ENCODE measurements at places on chromosomes 3 and 15.

- DNase-seq: no peak
Measured at GRCh38 chr3:54619053-54619452, 308.8 kb downstream of the LRTM1 start.

DNA sequence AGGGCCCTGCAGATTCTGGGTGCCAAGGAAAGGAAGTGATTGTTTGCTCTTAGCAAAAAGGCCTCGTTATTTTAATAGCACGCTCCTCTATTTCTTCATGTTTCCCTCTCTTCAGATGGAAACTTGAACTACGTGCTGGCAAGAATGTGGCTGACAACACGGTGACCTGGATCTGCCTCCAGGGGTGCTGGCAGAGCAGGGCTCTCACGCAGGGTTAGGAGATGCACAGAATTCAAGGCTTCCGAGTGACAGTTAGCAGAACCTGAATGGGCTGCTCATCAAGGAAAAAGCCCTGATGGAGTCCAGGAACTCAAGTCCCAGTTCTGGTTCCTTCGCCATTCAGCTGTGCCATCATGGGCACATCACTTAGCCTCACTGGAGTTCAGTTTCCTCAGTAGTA is 22.7 kb downstream of the CYP19A1 start:
- no peak for DNase-seq

- peak; percentile 47 for DNase-seq
Measured at GRCh38 chr3:172616031-172616461, 92.8 kb upstream of the TNFSF10 start.

GRCh38 chr3:161913786-161914389 is 417.3 kb downstream of the OTOL1 start:
- DNase-seq: no peak

DNA sequence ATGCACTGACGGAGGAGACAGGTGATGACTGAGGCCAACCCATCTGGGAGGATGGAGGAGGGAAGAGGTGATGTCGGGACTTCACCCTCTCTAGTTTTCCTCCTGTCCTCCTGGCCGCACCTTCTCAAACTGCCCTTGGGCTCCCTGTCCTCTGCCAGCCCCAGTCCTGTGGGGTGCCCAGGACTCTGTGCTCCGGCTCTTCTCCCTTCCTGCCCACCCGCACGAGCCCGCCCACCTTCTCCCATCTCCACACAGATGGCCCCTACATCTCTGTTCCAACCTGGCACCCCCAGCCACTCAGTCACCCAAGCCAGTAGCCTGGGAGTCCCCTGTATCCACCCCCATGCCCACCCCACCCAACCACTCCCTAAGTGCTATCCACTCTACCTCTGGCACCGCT is 206.7 kb upstream of the LINGO1 start:
- DNase-seq: no peak

- no peak for DNase-seq
Measured at GRCh38 chr3:124584552-124585391, 145.5 kb upstream of the UMPS start.

- no peak for DNase-seq
Measured at GRCh38 chr3:55770077-55770476, 283.0 kb upstream of the WNT5A start.

DNA sequence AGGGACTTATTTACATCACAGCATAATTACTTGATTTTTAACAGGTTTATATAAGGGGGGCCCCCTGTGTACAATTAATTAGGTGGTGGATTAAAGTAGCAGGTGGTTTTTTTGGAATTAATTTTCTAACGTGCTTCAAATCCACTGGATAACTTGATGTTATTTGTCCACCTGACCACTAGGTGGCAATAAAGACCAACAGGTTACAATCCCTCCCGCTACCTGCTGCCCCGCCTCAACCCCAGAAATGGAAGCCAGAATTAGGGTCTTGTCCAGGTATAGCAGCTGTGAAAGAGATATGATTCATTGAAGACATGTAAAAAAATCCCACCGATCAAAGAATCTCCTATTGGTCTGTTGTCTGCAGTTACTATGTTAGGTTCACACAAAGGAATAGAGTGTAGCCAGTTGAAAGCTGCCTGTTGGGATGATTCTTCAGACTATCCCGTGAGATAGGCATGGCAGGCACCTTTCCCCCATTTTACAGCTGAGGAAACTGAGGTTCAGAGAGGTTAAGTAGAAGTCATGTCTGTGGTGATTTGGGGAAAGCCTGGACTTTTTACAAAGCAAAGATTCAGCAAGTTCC is 44.0 kb downstream of the MFSD1 start:
- DNase-seq: peak; percentile 31

DNA sequence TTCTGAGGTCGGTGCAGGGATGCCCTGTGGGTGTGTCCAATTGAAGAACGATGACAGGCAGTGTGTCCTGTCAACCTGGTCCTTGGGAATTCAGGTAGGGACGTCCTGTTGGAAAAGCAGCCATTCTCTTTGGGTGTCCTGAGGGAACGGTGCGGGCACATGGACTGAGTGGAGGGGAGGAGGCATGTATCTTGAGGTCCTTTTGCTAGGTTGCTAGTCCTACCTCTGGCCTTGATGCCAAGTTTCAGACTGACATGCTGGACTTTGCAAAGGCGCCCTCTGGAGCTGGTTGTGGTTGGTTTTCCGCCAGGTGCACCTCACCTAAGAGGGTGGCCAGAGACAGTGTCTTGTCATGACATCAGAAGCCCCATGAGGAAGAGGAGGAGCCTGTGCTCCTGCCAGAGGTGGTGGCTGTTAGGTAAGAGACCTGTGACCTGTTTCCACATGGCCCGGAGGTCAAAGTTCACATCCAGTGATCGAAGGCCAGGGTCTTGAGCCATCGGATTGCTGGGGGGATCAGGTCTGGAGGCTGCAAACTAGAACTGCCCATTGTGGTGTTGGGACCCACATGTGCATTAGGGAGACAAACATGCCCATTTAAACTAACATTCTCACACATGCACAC is 106.3 kb downstream of the SNRPN start:
- DNase-seq: no peak

DNA sequence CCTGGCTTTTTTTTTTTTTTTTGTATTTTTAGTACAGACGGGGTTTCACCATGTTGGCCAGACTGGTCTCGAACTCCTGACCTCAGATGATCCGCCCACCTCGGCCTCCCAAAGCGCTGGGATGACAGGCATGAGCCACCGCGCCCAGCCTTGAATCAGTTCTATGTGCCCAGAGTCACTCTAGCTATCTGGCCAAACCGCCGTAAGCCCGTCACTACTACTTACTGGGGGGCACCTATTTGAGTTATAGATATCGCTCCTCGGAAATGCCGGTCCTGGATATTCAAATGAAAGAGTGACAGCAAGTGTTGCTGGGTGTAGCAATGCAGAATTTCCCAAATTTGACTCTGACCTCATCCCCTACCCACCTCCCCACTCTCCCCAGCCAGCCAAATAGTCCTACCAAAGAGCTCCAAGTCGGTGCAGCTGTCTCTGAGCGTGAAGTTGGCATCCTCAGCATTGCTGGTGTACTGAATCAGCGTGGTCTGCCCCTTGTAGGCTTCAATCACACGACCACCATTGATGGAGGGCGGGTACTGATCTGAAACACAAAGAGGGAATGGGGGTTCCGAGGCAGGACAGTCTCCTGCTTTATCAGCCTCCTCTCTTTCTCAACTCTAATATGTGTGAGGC is 38.1 kb downstream of the MUC20 start:
- DNase-seq: no peak

- peak; percentile 57 for DNase-seq
Measured at GRCh38 chr15:84750583-84751092, 2.2 kb downstream of the ZNF592 start.

DNA sequence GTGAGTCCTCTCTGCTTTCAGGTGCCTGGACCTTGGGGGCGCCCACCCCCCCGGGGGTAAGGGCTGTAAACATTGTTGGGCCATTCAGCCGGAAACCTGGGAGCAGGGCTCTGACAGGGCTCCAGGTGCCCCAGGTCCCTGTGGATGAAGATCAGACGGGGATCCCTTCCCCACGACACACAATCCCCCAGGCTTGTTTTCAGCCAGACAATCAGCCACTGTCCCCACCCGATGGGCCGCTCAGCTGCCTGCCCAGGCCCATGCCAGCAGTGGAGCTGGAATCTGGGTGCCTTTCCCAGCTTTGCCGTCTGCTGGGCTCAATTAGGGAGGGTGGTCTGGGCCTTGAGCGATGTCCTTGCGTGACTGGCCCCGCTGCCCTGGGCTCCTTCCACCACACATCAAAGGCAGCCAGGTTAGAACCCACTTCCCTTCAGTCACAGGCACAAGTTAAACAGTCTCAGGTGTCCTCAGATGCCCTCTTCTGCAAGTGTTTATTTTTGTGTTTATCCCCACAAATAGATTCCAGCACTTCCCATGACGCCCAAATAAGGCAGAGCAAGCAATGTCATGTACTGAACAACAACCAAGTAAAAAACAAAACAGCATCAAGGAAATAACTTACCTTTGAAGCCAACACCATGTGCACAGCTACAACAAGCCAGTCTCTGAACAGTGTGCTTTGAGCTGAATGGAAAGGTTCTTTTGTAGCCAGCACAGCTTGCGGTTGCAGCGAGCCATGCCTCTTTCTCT is 77.0 kb upstream of the ALDH1A3 start:
- no peak for DNase-seq

DNA sequence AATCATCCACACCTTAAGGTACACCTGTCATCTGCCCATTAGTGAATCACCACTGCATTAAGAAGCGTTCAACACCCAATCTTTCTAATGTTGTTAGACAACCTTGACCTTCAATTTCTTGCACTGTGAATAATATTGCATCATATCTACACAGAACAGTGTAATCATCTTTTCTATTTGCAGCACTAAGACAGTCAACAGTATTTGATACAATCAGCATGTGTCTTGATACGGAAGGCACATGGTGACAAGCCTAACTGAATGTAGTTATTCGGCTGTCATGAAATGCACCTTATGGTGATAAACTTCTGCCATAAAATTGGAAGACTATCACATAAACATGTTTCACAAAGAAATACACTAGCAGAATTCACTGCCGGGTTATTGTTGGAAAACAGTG is 253.9 kb upstream of the THRB start:
- no peak for DNase-seq

- DNase-seq: peak; percentile 99
Measured at GRCh38 chr15:51971375-51972133, at the start of gene LEO1. Gene LEO1, minus strand, starts transcription at chr15:51971778. Its CDS starts 33 bp downstream, at chr15:51971745.

DNA sequence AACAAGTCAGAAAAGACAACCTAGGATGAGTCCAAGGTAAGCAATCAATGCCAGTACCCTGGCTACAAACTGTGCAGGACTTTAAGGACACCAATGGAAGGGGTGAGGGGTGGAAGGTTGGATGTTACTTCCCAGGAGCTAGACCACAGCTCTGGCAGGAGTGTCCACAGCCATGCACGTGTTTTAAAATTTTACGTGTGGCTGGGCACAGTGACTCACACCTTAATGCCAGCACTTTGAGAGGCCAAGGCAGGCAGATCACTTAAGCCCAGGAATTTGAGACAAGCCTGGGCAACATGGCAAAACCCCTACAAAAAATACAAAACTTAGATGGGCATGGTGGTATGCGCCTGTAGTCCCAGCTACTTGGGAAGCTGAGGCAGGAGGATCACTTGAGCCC is 14.7 kb upstream of the HDC start:
- DNase-seq: no peak

DNA sequence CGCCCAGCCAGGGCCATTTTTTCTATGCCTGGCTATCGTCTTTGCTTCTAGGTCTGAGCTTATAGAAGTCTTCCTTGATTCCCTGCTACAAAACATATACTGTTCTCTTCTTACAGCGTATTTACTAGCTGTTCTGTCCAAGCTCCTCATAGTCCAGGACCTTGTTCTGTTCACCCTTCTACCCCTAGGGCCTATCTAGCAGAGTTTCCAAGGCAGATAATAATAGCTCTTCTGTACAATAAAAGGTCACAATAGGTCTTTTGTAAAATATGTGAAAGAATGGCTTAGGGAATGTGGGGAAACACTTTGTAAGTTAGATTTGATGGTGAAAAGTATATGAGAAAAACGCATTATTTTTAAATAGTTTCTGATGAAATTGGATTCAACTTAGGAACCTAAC is 158.2 kb downstream of the P3H2 start:
- DNase-seq: no peak

DNA sequence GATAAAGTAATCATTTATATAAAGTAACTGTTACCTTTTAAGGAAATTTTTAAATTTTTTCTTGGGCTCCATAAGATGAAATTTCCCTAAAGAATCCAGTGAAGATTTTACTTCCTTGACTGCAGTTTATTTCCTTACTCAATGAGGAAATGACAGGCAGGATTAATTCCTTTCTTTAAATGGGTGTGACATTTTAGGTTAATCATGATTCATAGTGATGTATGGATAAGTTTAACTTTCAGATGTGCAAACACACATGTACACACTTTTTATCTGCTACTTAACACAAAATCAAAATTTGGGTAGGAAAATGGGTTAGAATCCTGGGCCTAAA is 11.2 kb upstream of the LEO1 start:
- peak; percentile 41 for DNase-seq

DNA sequence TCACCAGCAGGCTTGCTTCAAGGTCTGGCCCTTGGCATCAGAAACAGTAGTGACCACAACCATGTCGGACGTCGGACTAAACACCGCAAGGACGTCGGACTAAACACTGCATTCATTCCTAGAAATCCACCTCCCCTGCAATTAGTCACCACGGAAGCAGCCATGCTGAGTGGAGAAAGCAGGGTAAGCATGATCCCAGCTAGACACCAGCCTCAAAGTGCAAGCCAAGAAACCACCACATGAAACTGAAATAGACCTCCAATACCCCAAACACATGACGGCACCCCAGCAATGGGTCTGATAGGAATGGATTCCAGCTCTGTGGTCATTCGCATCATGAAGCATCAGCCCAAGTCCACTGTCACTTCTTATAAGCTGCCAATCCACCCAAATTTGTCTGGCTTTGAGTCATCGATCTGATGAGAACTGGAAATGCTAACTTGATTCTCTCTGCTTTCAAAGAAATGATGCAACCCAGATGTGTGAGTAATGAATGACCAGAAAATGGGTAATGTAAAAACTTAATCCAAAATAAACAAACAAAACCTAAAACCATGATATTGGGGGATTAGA is 348.3 kb upstream of the TMCO5A start:
- no peak for DNase-seq

DNA sequence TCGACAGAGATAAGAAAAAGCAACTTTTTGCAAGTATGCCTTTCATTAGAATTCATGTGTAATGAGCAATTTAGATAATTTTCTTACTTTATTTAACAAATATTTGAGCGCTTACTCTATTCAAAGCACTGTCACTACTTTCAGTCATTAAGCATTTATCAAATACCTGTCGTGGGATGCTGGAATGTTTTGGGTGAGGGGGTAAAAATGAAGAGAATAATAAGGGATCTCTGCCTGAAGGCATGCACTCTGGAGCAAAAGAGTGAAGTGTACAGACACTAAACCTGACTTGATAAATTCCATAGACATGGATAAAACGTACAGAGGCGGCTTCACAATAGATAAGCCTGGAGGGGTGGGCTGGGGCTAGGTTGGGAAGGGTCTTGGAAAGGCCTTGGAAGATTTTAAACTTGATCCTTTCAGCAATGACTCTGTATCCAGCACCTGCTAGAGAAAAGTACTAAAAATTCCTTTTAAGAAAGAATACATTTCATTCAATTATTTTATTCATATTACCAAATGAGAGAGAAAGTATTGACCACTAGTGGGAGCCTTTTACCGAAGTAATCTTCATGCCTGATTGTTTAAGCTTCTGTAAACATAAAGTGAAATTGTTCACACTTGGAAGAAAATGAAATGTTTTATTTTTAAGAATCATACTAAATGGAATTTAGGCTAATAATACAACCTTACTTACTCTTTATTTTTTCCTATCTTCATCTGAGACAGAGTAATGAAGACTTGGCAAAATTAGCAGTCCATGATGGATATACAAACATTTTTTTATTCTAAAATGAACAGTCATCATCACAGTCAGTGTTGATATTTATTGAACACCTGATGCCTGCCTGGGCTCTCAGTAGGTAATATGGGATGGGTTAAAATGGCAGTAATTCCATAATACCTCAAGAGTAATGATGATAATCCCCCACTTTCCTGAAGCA is 113.2 kb downstream of the PPP2R3A start:
- peak; percentile 36 for DNase-seq
